ENCODE measurements at places on chromosomes 12 and 14. TPM values are rescaled to one million over a fixed set of nuclear protein-coding genes. Genes with fewer than 3 reads are reported as not detected.

FOXN4 gene
- 0.33 TPM for total RNA-seq

NANOG gene
- total RNA-seq, result 147 TPM

SMIM41 gene
- not detected for total RNA-seq

ARHGDIB gene
- total RNA-seq, result 2.1 TPM

OR4E2 gene
- not detected for total RNA-seq

PLD4 gene
- 0.11 TPM for total RNA-seq

PTMS gene
- 237 TPM for total RNA-seq

- DNase-seq, result no peak
Observed at GRCh38 chr12:38424436-38424835, 107.9 kb downstream of the ALG10B start.

- no peak for DNase-seq
Observed at GRCh38 chr12:97568336-97569180, 106.0 kb downstream of the RMST start.

DNA sequence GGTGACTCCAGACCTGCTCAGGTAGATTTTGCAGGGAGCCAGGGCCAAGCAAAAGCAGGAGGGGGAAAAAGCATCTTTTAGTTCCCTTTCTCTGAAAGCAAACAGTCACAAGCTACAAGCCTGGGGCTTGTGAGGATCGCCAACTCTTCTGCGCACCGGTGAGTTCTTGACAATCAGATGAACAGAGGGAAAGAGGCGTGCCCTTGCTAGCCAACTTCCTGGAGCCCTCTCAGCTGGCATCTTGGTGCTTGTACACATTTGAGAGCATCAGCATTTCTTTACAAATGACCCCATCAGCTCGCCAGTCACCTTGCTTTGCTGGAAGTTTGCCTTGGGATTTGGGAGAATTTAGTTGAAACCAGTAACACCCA is 55.5 kb downstream of the ZNF664 start:
- no peak for DNase-seq

DNA sequence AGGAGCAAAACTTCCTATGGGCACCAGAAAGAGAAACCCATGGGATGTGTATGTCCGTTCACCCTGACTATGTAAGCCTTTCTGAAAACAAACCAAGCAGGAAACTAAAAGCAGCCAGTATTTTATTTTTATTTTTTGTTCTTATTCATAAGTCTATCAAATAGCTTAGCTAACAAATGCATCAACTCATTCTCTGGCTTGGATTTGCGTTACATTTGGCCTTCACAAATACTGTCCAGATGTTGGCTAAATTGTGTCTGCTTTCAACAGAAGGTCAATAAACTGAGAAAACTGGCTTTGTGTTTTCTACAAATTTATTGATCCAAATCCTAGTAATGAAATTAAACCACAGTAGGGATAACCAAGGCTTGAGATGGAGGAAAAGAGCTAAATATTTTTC is 379.0 kb downstream of the NOVA1 start:
- no peak for DNase-seq

DNA sequence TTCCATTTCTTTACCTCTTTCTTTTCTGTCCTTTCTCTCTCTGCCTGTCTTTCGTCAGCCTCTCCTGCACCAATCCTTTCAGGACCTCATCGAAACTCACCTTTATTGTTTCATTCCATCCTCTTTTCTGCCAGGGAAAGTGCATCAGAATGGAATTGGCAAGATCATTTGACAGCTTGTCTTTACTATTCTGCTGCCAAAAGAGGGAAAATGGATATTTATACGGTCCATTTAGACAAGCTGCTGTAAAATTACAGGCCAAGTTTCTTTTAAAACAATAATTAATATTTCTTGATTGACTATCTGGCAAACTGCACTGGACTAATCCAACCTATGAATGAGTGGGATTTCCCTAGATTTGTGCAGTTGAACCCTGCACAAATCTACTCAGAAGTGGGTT is 7.6 kb upstream of the SRGAP1 start:
- no peak for DNase-seq

- DNase-seq, result peak; percentile 96
Observed at GRCh38 chr14:22982477-22983245, at the start of gene AJUBA. Gene AJUBA (minus strand): TSS chr14:22982551. CDS start chr14:22982266, 285 bp downstream.

- no peak for DNase-seq
Observed at GRCh38 chr14:52241087-52241793, 26.3 kb upstream of the PTGDR start.

DNA sequence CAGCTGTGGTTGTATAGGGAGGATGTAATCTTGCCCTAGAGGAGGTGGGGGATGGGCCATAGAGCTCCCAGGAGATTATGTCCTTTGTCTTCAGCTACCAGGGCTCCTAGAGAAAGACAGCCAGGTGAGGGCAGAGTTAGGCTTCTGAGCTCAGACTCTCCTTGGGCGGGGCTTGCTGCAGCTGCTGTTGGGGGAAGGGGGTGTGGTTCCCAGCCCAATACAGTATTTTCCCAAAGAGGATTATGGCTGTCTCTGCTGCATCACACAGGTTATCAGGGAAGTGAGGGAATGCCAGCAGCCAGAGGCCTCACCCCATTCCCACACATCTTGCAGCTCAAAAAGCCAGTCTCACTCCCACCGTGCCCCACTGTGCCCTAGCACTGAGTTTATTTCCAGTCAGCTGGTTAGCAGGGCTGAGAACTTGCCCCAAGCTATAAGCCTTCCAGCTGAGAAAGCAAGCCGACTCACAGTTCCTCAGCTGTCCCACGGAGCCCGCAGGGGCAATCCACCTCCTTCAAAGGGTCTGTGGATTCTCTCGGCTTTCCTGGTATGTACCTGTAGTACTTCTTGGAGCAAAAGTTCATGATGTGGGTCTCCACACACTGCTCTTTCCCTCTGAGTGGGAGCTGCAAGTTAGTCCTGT is 217.3 kb upstream of the CPNE8 start:
- peak; percentile 60 for DNase-seq

GRCh38 chr14:42192738-42193653 is 586.3 kb downstream of the LRFN5 start:
- no peak for DNase-seq

GRCh38 chr12:6049992-6050391 is 74.5 kb downstream of the VWF start:
- DNase-seq, result peak; percentile 51

DNA sequence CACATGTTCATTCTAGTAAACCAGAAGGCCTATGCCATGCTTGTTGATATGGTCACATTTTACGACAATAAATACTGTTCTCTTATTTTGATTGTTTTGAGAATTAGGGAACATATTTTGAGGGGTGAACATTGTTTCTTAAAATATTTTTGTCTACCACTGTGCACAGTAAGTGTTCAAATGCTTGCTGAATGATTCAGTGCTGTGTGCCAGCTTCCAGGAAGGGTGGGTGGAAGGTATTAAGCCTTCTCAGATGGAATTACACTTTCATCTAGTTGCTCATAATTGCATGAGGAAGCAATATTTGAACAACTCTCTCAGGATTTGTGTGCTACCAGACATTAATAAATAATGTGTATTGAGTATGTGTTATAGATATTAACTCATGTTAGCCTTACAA is 15.5 kb upstream of the TMX1 start:
- DNase-seq, result no peak

DNA sequence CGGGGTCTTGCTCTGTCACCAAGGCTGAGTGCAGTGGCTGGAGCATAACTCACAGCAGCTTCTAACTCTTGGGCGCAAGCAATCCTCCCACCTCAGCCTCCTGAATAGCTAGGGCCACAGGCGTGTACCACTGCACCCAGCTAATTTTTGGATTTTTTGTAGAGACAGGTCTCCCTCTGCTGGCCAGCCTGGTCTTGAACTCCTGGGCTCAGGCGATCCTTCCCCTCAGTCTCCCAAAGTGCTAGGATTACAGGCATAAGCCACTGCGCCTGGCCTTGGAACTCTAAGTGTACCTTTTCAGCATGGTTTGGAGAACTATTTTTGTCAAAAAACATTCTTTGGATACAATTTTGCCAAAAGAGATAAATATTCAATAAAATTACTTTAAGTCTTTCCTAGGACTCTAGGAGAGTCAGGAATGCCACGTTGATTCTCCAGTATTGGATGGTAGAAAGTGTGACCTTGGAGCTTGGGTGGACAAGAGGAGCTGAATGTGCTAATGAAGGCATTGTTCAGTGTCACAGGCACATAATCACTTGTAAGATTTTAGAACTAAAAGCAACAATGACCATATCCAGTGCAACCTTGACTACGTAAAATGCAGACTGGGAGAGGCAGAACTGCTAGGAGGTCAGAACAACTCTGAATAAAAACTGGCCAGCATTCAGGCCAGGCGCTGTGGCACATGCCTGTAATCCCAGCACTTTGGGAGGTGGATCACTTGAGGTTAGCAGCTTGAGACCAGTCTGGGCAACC is 2.8 kb downstream of the SRSF9 start:
- no peak for DNase-seq

GRCh38 chr12:52054231-52054832 is 3.1 kb downstream of the NR4A1 start:
- DNase-seq, result peak; percentile 37

- DNase-seq, result no peak
Observed at GRCh38 chr12:47458279-47458678, 247.6 kb downstream of the RPAP3 start.

DNA sequence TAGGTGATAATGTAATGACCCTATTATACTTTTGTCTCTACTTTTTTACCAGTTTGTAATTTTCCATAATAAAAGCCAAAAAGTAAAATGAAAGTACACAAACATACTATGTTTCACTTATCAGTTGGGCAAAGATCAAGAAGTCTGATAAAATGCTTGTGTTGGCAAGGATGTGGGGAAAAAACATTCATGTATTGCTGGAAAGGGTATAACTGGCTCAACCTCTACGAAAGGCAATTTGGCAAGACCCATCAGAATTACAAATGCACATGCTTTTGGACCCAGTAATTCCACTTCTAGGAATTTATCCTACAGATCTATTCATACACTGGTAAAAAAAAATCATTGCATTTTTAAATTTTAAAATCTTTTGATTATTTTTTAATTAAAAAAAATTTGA is 68.0 kb downstream of the SPTB start:
- DNase-seq, result no peak

GRCh38 chr14:91409928-91410718 is 7.5 kb downstream of the CCDC88C start:
- DNase-seq, result no peak

DNA sequence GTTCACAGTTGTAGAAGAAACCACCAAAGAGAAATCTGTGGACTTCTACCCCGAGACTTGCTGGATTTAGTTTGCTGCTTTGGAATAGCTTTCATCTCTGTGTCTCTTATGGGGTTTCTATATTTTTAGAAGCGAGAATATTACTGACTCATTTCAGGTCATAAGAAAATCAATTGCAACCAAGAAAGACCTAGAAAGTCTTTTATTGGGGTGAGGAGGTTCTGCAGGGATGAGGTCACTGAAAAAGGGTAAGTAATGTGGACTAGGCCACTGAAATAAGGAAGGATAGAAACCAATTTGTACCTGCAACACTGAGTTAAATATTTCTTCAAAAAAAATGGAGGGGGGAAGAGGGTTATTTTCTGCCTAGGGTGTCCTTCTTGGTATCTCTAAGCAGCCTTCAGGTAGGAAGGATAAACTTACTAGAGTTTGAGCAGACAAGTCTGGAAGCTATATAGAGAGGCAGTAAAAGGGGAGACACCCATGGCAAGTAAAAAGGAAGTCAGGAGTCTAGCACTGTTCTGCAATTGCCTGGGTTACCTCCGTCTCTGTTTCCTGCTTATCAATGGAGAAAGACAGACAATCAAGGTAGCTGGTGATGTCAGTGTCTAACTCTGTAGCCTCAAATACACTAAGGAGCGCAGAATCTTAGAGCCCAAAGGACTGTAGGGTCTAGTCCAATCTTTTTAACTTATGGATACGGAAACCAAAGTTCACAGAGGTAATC is 19.6 kb upstream of the KERA start:
- no peak for DNase-seq

- no peak for DNase-seq
Observed at GRCh38 chr14:43853541-43853940, 653.5 kb downstream of the FSCB start.

DNA sequence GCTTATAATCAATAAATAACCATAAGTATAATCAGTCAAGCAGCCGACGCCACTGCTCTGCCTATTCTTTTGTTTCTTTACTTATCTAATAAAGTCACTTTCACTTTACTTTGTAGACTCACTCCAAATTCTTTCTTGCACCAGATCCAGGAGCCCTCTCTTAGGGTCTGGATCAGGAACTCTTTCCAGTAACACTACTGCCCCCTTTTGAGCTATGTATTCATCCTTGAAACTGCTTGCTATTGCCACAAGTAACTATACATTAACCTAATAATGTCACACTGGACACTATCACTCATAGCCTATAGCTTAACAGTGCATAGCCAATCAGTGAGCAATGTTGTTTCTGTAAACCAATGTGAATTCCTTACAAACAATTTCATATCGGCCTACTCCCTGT is 2.8 kb upstream of the NID2 start:
- DNase-seq, result no peak

DNA sequence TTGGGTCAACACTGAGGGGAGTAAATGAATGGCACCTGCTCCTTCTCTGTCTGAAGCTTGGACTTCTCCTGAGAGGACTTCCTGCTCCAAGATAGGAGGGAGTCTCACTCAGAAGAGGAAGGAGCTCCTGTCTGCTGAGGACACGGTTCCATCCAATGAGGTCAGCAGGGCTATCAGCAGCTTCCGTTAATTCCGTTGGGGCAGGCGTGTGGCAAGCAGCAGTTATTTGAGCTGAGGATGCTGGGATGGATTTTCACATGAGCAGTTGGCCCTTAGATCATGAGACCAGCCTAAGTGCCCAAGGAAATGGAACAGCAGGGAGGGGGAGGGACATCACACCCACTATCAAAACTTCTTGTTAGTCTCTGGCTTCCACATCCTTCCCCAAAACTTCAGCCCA is 159.0 kb upstream of the PZP start:
- DNase-seq, result no peak

DNA sequence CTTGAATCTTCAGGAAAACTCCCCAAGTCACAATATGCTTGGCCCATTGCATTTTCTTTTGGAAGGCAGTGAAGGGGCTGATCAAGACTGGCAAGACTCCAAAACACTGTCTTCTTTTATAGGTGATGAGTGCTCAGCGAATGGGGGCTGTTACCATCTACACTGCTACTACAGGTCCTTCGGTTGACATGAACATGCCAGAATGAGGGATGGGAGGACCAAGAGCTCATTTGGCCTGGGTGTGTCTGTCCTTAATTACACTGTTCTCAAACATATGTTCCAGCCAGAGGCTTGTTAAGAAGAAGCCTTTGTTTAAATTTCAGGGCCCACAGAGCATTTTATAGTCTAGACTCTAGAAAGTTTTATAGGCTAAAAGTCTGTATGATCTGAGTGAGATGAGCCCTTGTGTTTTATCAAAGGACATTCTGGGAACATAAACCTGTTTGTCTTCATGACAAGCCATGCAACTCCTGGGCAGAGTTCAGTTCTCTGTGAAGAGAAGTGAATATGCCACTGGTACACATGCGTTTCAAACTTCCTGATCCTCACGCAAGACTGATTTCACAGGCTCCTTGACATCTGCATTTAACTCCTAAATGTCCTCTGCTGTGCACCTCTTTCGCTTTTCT is 4.7 kb upstream of the FAM234B start:
- no peak for DNase-seq

GRCh38 chr12:1705774-1706631 is 15.1 kb downstream of the ADIPOR2 start:
- DNase-seq, result no peak

- no peak for DNase-seq
Observed at GRCh38 chr12:109274381-109274780, 34.7 kb downstream of the FOXN4 start.

GRCh38 chr12:20657496-20657895 is 37.6 kb upstream of the SLCO1C1 start:
- no peak for DNase-seq
